Left colon (tissue), 2 donors: ENCODE measurements at places on chromosomes 5 and 9.

- DNase-seq: no peak
These were observed 48.9 kb downstream of the SLC12A7 start for GRCh38 chr5:1062761-1063568.

DNA sequence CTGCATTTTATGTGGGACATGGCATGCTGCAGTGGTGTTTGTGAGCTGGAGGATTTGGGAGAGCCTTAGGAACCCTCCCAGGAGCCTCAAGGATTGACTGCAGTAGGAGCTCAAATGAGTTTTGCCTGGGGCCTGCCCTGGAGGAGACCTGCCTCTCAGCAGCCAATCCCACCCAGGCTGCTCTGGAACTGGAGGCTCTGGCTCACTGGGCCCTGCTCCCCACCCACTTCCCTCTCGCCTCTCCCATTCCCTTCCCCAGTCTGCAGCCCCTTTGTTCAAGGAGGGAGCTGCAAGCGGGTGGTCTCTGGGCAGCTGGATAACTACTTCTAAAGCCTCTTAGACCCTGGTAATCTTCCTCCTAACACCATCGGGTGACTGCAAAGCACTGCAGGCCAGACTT, 24.2 kb downstream of the KCNIP1 start:
- no peak for DNase-seq

GRCh38 chr5:156036640-156037039, 290.3 kb upstream of the SGCD start:
- DNase-seq: no peak

DNA sequence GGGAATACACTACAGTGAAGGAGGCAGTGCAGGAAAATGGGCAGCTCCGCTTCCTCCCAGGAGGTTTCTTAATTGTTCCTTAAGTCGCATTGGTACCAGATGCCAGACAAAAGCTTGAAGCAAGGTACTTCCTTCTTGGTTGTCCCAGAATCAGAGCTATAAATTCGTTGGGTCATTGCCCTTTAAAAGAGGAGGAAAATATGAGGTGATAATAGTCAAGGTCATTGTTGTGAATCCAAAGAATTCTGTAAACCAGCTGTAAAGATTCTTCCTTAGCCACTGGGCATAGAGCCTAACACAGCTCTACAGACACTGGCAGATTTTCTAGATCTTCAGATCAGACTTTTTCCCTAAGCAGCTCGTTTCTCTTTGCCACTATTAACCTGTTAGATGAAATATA, 444.1 kb upstream of the TLE4 start:
- DNase-seq: no peak
